Heart right ventricle (tissue), 16 donors: ENCODE measurements at places on chromosomes 7 and 10. TPM values are rescaled to one million over a fixed set of nuclear protein-coding genes. Genes with fewer than 3 reads are reported as not detected.

Gene ATOH7
- total RNA-seq, result not detected

Gene SRGN
- total RNA-seq, result 156 TPM

Gene NEBL
- total RNA-seq, result 620 TPM

DNA sequence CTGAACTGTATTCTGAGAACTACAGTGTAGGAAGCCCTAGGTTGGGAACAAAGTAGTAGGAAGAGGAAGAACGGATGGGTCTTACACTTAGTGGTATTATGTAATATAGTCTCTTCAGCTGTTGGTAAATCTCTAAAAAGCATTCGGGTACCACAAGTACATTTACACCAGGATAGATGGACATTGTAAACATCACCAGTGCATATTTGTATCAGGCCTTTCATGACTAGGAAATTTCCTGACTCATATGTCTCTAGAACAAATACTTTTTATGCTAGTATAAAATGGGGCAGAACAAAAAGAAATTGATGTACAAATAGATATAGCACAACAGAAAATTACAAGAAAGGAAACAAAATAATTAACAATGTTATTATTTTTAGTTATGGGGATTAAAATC is 21.5 kb upstream of the OR6B1 start:
- no peak for DNase-seq

GRCh38 chr7:18393465-18394118 is 102.0 kb upstream of the HDAC9 start:
- DNase-seq, result no peak

DNA sequence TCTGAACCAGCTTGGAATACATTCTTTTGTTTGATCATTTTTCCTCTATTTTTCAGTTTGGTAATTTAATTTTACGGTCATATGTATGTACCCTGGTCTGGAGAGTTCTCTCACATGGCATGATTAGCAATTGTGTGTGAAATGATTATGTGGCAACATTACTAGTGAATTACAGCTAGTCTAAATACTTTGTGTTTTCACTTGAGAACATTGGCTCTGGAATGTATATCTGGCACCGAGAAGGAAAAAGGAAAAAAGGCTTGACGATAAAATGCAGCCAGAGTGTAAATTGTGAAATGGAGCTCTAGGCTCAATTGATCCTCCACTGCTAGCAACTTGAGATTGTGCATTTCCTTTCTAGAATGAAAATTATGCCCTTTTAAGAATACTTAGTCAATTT is 397.2 kb downstream of the EXOC4 start:
- no peak for DNase-seq

Gene SLC29A4
- 2.5 TPM for total RNA-seq

DNA sequence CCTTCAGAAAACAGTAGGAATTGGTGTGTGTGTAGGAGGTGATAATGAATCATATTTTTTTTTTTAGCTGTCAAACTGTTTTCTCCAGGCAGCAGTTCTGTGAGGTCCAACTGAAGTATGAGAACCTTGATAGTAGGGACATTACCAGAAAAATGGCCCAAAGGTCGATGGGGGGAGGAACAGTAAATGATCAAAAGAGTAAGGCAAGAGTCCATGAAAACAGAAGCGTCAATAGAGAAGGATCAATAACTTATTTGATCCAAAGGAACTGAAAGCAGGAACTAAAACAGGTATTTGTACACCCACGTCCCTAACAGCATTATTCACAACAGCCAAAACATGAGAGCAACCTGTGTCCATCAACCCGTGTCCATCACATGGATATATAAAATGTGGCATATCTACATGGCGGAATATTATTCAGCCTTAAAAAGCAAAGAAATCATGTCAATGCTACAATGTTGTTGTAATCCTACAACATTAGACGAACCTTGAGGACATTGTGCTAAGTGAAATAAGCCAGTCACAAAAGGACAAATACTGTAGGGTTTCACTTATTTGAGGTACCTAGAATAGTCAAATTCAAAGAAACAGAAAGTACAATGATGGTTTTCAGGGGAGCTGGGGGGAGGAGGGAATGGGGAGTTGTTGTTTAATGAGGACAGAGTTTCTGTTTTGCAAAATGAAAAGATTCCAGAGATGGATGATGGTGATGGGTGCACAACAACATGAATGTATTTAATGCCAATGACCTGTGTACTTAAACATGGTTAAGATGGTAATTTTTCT is 214.0 kb upstream of the KLF14 start:
- DNase-seq, result no peak

DNA sequence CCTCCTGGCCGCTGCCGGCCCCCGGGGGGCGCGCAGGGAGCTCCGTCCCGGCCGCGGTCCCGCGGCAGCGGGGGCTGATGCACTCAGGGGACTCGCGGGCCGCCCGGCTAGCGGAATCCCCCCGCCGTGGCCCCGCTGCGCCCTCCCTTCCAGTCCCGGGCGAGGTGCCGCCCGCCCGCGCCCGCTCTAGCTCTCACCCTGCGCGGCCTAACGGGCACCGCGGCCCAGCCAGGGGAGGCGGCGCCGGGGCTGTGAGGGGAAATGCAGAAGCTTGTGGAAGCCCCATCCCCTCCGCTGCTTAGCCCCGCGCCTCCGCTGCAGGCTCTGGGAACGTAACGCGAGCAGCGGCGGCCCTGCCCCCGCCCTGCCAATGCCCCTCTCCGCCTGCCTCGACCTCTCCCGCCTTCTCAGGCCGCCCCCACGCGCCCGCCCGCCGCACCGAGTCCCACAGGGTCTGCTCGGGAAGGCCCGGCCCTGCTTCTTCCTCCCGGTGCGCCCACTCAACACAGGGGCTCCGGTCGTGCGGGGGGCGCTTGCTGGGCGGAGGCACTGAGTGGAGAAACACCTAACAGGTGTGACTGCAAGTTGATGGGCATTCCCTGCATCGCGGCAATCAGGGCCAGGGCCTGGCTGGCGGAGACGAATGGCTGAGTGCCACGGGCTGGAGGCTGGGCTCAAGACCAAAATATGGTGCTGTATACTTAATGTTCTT is 384 bp upstream of the TMEM229A start:
- DNase-seq, result peak; percentile 5

Gene AP5Z1
- total RNA-seq, result 12.3 TPM

DNA sequence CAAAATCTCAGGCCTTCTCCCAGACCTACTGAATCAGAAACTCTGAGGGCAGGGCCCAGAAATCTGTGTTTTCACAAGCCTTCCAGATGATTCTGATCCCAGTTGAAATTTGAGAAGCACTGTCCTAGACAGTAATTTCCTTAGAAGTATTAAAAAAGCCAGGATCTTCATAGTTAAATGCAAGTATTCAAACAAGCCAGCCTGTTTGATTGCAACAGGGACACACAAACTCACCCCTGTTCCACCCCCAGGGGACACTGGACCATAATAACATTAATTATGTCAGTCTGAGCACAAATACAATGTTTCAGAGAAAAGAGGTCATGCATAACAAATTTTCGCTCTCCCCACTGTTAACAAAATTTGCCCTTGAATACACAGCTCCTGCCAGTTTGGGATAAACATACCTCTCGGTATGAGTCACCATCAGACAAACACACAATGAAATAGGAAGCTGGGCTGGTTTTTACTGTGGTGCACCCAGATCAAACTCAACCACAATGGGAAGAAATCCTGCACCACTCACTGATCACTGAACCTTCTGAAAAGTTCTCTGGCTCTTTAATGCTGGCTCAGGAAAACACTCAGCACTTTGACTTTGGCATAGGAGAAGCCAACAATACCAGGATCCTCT is 34.3 kb downstream of the ABLIM1 start:
- DNase-seq, result no peak

Gene MSMB
- not detected for total RNA-seq

DNA sequence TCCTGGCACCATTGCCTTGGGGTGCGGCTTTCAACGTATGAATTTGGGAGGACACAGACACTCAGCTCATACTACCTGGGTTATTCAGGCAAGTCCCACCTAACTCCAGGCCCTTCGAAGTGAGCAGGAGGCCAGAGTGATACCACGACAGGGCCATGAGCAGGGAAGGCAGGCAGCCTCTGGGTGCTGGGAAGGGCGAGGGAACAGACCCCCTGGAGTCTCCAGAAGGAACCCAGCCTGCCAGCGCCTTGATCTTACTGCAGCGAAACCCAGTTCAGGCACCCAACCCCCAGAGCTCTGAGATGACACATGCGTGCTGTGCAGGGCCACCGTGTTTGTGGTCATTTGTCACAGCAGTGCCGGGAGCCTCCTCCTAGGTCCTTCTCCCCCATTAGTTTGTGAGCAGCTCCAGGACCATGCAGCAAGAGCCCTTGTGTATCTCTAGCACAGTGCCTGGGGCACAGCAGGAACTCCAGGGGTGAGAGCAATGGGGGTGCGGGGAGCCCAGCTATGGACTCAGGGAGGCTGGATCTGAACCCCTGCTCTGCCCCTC is 7.7 kb upstream of the INSIG1 start:
- DNase-seq, result no peak

GRCh38 chr7:53521638-53522184 is 486.3 kb downstream of the POM121L12 start:
- no peak for DNase-seq

- DNase-seq, result no peak
Observed at GRCh38 chr10:55822096-55822495, 539.0 kb downstream of the ZWINT start.

Gene NUPR2
- total RNA-seq, result not detected

DNA sequence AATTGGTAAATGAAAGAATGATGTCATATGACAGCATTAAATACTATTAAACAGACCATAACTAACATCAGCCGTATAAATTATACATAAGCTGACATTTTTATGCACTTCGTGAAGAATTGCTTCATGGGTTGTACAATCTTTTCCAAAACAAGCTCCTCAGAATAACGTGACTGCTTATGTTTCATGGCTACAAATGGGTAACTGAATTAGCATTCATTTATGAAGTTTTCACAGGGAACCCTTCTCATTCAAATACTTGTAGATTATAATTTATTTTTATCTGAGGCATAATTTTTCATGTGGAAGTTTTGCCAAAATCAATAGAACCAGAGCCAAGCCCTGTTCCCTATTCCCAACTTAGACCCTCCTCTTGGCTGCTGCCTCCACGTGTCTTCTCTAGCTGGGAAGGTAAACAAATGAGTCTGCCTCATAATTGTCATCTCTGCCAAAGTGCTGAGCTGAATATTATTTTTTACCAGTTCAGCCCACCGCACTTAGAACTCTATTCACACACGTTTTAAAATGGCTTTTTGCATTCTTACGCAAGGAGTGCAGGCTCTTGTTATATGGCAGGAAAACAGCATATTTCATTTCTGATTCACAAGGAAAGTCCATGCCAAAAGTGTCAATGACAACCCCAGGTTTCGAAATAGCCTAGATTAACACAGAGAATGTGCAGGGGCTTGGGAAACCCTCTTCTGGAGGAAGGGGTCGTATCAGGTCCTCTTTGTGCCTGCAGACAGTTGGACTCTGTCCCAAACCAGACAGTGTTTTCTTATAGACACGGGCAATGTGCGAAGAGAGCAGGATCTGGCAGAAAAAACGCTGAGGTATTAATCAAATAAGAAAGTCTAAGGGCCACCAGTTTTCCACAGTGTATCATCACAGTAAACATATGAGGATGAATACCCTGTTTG is 370.7 kb upstream of the MGMT start:
- DNase-seq, result peak; percentile 21

Gene SLC26A5
- not detected for total RNA-seq

Gene CFAP58
- 2.9 TPM for total RNA-seq

- no peak for DNase-seq
Observed at GRCh38 chr10:127142856-127143255, 53.5 kb downstream of the INSYN2A start.

Gene PODXL
- total RNA-seq, result 51.2 TPM

DNA sequence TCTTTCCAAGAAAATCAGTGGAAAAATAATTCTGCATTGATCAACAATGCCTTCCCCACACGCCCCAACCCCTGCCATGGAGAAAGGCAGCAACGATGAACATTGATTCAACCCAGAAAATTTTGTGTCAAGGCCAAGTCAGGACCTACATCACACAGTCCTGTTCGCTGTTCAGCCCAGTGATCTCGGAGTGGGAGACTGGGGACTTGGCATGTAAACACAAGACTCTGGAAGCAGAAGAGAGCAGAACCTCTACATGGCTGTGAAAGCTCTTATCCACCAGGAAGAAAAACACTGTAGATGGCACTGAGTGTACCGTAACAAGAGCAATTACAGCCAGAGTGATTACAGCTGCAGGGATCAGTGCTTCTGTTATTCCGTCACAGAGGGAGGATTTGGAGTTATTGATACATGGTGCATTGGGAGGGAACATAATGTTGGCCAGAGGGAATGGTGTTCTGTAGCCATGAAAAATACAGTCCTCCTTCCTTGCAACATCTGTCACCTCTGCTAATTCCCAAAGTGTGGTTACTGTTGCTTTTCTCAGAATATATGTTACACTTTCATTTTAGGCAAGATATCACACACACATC is 136.6 kb downstream of the IQUB start:
- no peak for DNase-seq

Gene PIP
- not detected for total RNA-seq

DNA sequence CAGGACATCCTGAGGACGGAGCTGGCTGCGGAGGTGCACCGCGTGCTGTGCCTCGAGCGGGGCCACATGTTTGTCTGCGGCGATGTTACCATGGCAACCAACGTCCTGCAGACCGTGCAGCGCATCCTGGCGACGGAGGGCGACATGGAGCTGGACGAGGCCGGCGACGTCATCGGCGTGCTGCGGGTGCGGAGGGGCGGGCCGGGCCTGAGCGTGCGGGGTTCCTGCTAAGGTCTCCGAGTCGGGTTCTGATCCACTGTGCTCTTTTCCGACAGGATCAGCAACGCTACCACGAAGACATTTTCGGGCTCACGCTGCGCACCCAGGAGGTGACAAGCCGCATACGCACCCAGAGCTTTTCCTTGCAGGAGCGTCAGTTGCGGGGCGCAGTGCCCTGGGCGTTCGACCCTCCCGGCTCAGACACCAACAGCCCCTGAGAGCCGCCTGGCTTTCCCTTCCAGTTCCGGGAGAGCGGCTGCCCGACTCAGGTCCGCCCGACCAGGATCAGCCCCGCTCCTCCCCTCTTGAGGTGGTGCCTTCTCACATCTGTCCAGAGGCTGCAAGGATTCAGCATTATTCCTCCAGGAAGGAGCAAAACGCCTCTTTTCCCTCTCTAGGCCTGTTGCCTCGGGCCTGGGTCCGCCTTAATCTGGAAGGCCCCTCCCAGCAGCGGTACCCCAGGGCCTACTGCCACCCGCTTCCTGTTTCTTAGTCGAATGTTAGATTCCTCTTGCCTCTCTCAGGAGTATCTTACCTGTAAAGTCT is 10.4 kb downstream of the ATG9B start:
- DNase-seq, result peak; percentile 62

- no peak for DNase-seq
Observed at GRCh38 chr7:135362871-135363270, 129.2 kb downstream of the STRA8 start.

Gene GCK
- total RNA-seq, result 0.83 TPM

DNA sequence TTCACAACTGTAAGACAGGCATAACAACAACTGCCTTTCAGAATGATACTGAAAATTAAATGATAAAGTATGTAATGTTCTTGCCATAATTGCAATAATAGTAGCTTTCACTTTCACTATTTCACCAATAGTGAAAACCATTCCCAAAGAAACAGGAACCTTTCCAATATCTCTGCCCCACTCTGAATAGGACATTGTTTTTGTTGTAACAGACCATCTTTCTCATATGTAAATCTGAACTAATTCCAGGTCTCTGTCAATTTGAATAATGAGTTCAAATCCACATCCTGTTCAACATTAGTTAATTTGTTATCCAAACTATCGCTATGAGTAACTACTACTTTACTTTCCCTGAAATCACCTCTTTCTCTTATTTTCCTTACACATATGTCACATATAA is 148.0 kb downstream of the LRRN3 start:
- DNase-seq, result no peak

GRCh38 chr10:87925570-87925969 is 62.1 kb downstream of the PTEN start:
- DNase-seq, result no peak
